Epithelial cell of proximal tubule (primary cell): ENCODE measurements at places on chromosomes 3 and 15.

- DNase-seq: no peak
Measured at GRCh38 chr3:174215456-174215855, 643.7 kb upstream of the NAALADL2 start.

DNA sequence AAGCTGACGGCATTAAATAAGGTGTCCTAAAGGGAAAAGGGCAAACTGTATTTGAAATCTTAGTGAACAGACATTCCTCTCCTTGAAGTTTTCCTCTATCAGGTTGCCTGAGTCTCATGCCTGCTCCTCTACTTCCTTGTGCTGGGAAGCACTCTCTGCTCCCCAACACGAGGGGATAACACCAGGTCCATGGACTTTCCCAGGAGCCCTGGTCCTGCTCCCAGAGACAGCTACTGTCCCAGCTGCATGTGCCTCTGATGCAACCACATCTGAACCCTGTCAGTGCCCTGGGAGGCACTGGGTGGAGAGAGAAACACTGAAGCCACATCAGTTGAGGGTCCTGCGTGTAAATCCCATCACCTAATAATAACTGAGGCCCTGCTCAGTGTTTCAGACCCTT is 7.4 kb downstream of the TLR9 start:
- DNase-seq: no peak

DNA sequence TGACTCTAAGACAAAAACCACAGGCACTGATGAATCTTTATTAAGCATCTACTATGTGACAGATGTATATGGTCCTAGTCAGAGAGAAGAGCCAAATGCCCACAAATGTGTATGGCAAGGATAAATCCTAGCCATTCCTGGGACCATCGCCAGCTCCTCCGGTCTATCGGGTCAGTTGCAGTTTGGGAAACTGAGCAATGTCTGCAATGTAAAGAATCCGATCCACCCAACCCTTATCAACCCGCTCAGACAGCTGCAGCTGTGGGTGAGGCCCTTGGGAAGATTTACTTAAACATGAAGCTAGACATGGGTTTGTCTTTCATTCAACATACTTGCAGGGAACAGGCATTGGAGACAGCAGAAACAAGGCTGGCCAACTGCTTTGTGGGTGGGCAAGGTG is 40.5 kb upstream of the CDV3 start:
- no peak for DNase-seq

- no peak for DNase-seq
Measured at GRCh38 chr15:95605098-95605497, 725.4 kb upstream of the NR2F2 start.

- peak; percentile 87 for DNase-seq
Measured at GRCh38 chr15:74531144-74531811, 9.7 kb upstream of the ARID3B start.

- no peak for DNase-seq
Measured at GRCh38 chr3:179421500-179421899, 29.8 kb downstream of the GNB4 start.
